ENCODE measurements at places on chromosomes 1 and 21.

DNA sequence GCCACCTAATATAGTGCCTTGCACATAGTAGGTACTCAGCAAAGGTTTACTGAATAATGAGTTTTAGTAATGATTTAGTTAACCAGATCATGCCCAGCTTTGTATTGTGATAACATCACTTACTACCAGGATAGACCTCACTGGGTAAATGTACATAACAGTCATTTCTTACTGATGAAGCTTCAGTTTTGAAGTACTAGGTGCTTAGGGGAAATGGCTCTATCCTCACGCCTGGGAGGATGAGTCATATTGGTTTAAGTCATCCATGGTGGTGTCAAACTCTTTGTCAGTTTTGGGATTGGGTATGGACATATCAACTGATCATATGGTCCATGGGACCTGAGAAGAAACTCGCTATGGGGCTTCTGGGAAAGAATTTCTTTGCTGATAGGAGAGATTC, 90.6 kb upstream of the USP24 start:
- DNase-seq, result no peak

GRCh38 chr1:98661544-98662355, at the start of gene SNX7:
TSS of gene SNX7 (plus strand) at chr1:98661721. CDS start at chr1:98661732, 11 bp downstream.
- no peak for DNase-seq

DNA sequence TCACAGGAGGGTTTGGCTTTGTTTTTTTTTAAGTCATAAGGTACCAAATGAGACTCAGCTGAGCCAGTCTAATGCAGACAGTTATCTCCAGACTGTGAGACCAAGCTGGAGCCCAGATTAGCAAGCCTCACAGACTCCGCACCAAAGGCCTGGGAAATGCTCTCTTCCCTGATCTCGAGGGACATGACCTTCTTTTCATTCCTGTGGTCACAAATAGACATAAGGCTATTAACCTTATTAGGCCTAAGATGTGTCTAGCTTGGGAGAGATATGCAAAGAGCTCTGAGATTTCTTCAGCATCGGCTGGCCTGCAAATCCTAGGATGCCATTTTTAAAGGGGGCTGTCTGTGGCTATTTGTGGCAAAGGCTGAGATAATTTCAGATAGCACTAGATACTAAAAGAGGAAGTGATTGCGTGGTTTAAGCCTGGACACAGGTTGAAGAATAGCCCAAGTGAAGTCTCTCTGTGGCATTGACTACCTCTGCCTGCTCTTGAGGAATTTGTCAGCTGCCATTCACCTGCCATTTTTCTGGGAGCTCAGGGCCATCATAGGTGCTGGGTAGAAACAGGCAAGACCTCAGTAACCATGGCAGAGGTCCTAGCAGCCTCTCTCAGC, 301.3 kb downstream of the SIPA1L2 start:
- DNase-seq, result no peak

DNA sequence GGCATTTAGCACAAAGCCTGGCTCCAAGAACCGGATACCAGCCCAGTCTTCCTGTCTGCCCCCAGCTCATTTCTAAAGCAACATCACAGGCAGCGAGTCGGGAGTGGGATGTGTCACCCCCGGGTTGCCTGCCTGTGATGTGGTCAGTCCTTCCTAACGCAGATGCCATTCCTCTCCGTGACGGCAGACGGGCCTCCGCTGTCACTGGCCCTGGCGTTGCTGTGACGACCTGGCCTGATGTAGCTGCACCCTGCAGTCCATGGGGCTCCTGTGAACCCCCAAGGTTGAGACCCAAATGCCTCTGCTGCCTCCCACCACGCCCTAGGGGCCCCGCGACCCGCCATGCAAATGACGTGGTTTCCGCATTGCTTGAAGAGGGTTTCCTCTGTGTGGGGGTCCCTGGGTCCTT, 12.3 kb downstream of the TNFRSF1B start:
- DNase-seq, result peak; percentile 46

DNA sequence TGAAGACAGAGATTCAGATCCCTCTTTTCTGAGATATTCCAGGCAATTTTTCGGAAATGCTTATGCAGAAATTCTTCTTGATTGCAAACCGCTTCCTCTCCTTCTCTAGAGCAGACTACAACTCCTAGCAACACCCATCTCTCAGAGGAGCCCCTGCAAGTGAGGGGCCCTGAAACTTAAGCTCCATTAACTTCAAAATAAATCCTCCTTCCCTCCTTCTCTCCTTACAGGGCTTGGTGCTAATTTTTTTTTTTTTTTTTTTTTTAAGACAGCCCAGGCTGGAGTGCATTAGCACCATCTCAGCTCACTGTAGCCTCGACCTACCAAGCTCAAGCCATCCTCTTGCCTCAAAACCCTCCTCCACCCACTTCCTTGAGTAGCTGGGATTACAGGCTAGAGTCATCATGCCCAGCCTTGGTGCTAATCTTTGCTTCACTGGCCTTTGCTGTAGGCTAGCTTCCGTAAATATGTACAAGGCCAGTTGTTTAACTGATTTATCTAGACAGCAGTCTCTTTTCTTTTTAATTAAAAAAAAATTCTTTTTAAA, 30.2 kb upstream of the SFPQ start:
- no peak for DNase-seq

DNA sequence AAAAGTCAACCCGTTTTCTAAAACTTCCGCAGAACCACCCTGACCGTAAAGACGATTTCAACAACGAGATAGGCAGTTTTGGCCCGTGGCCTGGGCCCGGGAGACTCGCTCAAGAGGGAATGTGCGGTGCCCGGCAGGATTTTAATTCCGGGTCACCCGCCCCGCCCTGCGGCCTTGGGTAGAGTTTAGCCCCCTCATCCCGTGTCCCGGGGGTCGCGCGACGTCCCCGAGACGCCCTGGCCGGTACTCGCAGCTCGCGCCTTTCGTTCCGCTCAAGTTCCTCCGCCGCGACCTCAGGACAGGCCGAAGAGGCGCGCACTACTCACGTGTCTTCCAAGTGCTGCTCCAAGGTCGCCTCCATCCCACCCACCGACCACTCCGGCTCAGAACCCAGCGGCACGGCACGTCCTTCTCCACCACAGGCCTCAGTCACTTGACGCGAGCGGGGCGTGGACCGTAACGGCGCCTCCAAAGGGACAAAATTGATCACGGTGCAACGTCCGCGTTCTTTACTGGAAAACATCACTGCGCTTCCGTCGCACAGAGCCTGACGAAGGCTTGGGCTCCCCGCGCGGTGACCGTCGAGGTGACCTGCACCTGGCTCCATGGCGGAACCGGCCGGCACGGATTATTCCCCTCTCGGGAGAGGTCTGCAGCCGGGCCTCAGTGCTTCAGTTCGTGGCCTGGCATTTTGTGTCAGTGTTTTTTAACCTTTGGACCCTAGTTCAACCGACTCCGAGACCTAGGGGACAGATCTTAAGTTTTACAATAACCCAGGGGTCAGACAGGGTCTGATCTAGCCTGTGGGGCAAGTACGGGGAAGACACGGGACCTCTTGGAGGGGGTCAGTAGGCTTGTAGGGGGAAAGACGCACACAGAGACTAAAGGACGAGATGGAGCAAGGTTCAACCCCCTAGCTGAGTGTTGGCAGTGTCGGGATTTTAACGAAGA, at the start of gene LAMTOR5:
TSS of gene LAMTOR5 (minus strand) at position 435 of the 951 bp plus-strand sequence. CDS start at position 361, 74 bp downstream.
- DNase-seq, result peak; percentile 79

DNA sequence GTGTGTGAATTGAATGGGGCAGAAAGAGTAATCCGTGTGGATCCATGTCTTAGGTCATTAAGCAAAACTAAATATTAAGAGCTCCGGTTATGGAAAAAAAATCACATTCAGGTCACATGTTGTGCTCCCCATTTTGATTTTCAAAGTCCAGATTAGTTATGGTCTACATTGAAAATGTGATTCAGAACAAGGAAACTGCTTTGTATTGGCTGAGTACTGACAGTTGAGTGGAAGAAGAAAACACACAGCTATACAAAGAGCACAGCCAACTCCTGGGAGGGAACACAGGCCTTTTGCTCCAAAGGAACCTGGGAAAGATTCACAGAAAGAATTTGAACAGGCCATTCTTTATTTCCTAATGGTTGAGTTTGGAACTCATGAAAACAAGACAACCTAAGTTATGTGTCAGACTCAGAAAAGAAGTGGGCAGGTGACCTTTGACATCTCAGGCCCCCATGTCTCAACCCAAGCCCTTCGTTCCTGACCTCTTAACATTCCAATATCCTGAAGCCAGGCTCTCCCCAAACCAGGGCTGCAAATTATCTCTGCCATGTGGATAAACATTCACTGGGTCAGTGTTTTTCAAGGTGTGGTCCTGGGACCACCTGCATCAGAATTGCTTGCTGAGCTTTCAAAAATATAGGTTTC, 159.3 kb upstream of the LMO4 start:
- no peak for DNase-seq

- DNase-seq, result no peak
Observed at GRCh38 chr21:27026501-27026900, 59.6 kb upstream of the ADAMTS5 start.
